Kidney epithelial cell (primary cell): ENCODE measurements at places on chromosomes 2 and 18.

- DNase-seq, result no peak
These were observed 8.5 kb downstream of the RFX8 start for GRCh38 chr2:101466426-101466825.

DNA sequence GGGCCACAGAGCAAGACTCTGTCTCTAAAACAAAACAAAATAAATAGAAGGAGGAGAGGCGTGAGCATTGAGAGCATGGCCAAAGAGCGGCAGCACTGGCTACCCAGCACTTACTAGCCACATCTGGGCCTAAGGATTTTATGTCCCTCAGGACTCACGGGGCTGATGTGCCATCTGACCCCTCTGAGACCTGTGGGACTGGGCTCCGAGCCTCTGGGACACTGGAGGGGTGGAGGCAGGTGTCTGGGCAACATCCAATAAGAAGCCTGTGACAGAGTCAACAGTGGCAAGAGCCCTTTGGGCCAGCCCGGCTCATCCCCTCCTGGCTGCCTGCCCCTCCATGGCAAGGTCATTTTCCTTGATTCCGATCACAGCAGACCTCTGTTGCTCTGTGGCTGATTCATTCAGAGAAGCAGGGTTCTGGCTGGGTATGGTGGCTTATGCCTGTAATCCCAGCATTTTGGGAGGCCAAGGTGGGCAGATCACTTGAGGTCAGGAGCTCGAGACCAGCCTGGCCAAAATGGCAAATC, 60.7 kb downstream of the RRM2 start:
- DNase-seq, result no peak

GRCh38 chr2:88492002-88492401, 39.5 kb upstream of the FOXI3 start:
- no peak for DNase-seq

DNA sequence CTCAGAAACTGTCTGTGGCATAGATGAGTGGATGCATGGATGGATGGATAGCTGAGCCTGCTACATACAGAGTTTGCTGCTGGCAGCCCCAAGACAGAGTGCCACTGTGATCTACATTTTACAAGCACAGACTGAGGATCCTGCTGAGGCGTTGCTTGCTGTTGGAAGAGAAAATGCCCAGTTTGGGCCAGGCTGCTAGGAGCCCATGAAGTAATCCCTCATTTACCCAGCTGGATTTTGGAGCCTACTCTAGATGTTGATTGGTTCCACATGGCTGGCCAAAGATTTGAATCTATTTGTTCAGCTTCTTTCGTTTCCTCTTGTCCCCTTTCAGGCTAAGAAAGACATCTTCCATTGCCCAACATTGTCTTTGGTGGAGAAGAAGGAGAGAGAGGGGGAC, 261.3 kb downstream of the CLIP4 start:
- DNase-seq, result no peak

GRCh38 chr2:196891136-196891535, 35.4 kb downstream of the PGAP1 start:
- DNase-seq, result no peak

- DNase-seq, result peak; percentile 54
These were observed 133.8 kb upstream of the RNF152 start for GRCh38 chr18:62026586-62026985.

DNA sequence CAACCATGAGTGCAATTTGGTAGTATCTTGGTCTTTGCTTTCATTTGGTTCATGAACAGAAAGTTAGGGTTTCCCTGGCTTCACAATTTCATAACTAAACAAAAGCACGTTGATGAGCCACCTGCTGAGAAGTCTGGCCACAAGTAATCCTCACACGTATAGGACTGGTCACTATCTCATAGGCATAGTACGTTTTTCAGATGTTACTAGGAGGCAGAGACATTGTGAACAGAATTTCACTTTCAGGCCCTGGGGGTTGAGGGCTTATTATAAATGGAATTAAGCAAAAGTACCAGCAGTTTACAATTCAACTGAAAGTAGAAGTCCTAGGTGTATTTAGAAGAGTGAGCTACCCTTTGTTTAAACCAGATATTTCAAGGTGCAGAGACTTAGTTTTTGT, 277.1 kb downstream of the ALPK2 start:
- no peak for DNase-seq

DNA sequence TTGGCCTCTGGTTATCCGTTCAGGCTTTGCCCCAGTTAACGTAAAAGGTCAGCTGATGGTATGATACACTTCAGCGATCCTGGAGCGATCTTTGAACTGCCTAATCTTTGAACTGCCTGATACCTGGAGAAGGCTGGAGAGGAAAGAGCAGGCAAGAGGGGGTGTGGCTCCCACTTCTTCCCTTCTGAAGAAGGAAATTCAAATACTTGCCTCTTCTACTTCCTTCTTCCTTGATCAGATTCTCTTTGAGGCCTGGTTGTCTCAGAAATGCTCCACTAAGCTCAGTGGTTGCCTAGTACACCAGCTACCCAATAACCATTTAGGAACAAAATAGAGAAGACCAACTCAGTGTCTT, 619 bp downstream of the GALM start:
- DNase-seq, result no peak

DNA sequence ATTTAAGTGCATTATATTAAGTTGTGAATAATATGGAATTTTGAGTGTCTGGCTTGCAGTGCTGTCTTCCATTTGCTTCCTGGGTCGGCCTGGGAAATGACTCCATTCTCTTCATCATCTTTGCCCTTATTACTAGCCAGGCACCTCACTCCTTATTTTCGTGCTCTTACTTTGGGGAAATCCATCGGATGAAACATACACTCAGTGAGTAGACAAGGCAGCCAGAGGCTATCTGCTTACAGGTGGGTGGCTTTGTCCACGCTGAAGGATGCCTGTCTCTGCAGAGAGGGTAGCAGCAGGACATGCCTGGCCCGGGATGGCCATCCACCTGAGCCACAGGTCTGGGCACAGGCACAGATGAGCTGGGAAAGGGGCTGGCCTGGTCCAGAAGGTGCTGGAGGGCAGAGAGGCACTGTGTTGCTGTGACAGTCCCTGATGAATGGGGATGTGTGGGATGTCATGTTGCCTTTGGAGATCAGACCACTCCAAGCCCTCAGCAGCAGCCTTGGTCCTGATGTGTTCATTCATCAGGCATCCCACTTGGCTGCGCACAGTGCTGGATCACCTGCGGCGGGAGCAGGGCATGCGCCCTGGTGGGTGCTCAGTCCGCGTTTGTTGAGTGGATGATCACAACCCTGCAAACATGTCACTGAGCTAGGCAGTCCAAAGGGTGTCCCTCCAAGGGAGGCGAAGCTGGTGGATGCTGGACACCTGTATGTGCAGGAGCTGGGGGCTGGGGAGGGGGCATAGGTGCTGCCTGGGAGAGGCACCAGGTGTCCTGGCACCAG, 236.0 kb downstream of the LDLRAD4 start:
- DNase-seq, result no peak

- DNase-seq, result no peak
These were observed 451.1 kb upstream of the NETO1 start for GRCh38 chr18:73318739-73319479.

DNA sequence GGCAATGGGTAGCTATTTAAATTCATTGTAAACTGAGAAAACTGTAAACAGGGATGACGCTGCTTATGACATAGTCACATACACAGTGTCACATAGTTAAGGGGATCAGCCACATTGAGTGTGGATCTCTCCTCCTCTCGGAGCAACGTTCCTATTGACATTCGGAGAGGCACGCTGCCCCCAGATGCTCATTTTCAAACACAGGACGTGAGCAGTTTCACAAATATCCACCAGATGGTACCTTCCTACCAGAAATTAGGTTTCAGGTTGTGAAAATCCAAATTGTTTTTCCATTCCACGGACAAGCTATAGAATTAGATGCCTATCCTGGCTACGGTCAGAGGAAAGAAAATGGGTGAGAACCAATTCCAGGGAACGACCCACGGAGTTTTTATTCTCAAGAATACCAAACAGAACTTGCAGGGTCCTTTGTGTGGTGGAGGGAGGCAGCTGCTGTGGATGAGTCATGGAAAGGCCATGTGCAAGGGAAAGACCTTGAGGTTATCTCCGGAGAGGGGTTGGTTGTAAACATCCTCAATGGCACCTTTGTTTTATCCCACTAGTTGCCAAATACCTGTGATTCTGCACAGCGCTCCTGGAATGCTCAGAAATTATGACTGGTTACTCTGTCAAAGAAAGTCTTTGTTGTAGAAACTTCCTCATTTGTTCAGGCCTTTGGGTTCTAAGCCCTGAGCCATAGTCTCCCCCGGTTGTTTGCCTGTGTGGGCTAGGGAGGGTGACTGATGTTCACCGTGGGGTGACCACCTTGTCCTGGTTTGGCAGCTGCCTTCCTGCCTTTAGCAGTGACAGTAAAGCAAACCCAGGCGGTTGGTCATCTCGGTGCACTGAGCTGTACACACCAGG, 88.0 kb downstream of the ACTR3 start:
- peak; percentile 55 for DNase-seq

GRCh38 chr2:104462731-104463130, 391.2 kb upstream of the POU3F3 start:
- DNase-seq, result no peak

GRCh38 chr18:49754866-49755265, 58.5 kb downstream of the ACAA2 start:
- DNase-seq, result peak; percentile 26

DNA sequence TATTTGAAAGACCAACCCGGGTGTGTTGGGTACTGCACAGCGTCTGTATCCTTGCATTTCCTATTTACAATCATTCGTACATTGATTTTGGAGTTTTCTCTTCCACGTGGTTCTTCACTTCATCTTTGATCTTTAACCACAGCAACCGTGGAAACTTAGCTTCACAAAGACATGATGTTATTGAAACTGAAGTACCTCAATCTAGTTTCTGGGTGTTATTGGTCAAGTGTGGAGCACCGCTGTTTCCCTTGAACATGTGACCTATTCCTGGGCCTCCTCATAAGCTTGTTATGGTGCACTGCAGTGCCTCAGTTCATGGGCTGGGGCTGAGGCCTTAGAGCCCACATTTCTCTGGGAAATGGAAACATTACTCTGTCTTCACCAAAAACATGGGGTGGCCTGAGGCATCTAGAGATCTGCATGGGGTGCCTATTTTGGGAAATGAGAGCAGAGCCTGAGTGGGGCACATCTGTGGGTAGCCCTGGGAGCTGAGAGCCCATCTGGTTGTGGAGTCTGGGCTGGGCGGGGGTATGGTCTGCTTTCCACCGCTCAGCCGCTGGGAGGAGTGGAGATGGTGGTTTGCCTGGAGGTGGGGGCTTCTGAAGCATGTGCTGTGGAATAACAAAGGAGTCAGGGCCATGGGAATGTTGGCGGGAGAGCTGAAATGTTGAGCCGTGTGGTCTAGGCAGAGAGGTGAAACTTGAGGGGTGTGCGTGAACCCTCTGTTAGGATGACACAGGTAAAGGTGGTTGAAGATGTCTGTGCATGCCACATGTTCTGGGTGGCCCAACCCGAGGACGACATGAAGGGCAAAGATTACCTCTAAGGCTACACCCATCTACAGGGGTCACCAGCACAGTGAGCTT, 37.4 kb downstream of the ZNF236 start:
- DNase-seq, result no peak
